ENCODE measurements at places on chromosomes 11 and 22.

- DNase-seq = peak; percentile 54
Observed at GRCh38 chr11:63937713-63938478, 906 bp upstream of the NAA40 start.

DNA sequence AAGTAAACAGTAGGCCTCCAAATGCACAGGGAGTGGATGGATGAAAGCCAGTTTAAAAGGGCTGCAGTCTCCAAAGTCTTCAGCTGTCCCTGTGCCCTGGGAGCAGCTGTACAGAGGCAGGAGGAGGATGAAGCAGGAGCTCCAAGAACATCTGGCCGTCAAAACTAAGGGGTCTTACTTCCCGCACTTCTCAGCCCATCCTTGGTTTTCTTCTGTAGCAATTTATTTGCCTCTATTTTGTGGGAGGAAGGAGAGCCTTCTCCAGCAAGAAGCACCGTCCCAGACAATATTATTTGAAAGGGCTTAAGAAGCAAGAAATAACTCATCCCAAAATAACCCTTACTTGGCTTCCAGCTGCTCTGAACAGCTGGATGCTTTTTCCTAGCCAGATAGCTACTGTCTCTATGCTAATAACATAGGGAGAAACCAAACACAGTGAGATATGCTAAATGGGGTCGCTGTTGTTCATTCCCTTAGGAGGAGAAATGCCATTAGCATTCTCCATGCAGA, 133.2 kb downstream of the SPATA19 start:
- no peak for DNase-seq

GRCh38 chr11:87352759-87353707, 315.3 kb downstream of the TMEM135 start:
- peak; percentile 68 for DNase-seq

GRCh38 chr11:44849424-44849823, 101.3 kb downstream of the TP53I11 start:
- no peak for DNase-seq

- DNase-seq = no peak
Observed at GRCh38 chr11:108961095-108961494, 296.2 kb downstream of the DDX10 start.

DNA sequence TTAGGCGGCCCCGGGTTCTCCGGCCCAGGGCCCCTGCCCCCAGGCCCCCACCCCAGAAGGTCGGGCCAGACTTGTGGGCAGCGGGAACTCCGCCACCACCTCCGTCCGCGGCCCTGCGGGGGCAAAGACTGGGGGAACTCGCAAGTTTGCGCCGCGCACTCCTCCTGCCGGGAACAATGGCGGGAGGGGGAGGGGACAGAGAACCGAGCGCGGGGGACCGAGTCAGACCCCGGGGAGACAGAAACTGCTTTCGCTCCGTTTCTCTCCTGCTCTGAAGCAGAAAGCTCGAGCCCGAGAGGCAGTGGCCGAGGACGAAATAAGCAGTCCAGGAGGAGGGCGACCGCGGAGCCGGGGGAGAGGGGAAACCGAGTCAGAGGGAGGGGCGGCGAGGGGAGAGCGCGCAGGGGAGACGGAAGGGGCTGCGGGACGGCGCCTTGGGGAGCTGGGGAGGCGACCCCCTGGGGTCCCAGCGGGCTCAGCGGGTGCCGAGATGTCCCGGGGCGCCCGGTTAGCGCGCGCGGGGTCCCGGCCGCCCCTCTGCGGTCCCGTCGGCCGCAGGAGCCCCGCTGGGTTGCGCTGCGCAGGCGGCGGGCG, 555 bp downstream of the TP53I11 start:
- no peak for DNase-seq

DNA sequence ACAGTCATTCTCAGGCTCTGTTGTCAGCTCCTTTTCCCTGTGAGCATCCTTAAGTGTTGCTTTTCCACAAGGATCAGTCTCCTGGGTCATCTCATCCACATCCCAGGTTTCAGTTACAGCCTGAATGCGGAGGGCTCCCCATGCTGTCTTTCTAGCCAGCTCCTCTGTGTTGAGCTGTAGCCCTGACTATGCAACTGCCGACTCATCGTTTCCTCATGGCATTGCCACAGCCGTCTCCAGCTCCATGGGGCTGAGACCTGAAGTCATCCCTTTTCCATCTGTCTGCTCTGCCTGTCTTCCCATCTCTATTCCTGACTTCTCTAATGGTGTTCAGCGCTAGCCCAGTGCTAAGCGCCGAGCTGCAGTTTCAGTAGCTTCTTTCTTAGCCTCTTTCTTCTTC, 11.8 kb downstream of the SAMM50 start:
- DNase-seq = no peak

GRCh38 chr11:2549876-2550605, 105.2 kb downstream of the KCNQ1 start:
- DNase-seq = no peak

DNA sequence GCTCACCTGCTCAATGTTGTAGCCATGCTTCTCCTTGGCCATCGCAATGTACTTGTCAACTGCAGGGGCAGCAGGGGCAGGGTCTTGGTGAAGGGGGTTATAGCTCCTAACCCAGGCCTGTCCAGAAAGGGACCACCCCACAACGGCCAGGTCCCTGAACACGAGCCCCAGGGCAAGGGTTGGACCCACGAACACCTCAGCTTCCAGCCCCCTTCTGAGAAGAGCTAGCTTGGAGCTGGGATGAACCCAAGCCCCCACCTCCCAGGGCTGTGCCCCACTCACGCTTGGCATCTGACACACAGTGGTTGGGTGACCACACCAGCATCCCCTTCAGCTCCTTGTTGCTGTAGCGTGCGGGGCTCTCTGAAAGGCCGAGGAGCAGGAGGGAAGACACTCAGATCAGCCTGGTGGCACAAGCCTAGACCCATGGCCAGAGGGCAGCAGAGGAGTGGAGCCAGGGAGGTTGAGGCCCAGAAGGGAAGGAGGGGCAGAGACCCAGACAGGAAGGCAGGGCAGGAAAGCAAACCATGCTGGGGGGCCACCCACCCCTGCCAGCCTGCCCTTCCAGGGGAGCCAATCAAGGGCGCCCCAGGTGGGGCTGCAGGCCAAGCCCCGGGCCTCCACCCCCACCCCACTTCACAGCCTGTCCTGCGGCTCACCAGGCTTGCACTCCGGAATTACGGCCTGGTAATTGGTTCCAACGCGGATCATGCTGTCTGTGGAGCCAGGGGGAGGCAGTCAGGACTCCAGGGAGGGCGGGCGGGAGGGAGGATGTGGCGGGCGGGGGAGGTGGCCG, 1.9 kb downstream of the RCOR2 start:
- peak; percentile 5 for DNase-seq

DNA sequence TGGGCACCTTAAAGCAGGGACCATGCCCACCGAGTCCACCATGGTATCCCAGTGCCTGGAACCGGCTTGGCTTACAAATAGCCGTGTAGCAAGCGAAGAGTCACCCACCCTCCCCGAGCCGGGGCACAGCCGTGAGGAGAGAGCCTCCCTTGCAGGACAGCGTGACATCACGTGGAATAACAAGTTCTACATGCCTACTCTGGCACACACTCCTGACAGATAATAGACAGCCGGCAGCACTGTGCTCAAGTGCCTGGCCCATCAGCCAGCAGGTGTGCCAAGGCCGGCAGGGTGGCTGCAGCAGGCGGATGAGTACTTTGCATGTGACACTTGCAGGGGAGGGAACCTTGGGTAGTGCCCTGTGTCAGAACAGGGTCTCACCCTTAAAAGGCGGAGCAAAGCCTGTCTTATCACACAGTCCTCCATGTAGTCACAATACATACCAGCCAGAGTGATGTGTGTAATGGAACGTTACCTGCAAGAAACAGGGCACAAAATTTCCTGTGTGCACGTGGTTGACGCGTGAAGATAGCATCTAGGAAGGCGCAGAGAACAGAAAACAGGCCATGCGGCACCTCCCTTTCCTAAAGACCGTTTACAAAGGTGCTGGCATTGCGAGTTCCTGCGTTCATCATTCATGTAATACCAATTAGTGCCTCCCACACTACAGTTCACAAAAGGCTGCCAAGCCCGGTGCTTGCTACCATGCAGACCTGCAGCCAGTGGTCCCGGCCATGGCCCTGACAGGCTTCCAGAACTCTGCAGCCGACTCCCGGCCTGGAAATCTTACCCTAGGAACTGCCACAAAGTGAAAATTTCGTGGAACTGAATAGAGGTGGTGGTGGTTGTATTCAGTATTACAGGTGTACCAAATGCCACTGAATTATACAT, 16.4 kb downstream of the TOM1 start:
- peak; percentile 85 for DNase-seq

DNA sequence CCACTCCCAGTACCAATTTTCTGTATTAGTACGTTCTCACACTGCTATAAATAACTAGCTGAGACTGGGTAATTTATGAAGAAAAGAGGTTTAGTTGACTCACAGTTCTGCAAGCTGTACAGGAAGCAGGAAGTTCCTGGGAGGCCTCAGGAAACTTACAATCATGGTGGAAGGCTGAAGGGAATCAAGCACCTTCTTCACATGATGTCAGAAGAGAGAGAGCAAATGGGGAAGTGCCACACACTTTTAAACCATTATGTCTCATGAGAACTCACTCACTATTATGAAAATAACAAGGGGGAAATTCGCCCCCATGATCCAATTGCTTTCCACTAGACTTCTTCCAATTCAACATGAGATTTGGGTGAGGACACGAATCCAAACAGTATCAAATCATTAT, 271.4 kb downstream of the ETS1 start:
- DNase-seq = no peak

DNA sequence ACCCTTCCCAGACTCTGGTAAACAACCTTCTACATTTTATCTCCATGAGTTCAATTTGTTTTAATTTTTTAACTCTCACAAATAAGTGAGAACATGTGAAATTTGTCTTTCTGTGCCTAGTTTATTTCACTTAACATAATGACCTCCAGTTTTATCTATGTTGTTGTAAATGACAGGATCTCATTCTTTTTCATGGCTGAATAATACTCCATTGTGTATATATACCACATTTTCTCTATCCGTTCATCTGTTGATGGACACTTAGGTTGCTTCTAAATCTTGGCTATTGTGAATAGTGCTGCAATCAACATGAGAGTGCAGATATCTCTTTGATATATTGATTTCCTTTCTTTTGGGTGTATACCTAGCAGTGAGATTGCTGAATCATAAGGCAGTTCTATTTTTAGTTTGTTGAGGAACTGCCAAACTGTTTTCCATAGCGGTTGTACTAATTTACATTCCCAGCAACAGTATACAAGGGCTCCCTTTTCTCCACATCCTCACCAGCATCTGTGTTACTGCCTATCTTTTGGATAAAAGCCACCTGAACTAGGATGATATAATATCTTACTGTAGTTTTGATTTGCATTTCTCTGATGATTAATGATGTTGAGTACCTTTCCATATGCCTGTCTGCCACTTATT, 93.9 kb downstream of the ATG16L2 start:
- DNase-seq = no peak

- no peak for DNase-seq
Observed at GRCh38 chr11:96072592-96072991, 148.7 kb upstream of the MTMR2 start.

All from NCI-H1105 (cell line).